ENCODE measurements at places on chromosomes 5 and 9. TPM values are rescaled to one million over a fixed set of nuclear protein-coding genes. Genes with fewer than 3 reads are reported as not detected.

INSYN2B gene
- 33.5 TPM for total RNA-seq

GEMIN5 gene
- total RNA-seq = 27.5 TPM

KIF4B gene
- under 0.01 TPM for total RNA-seq

RNF183 gene
- not detected for total RNA-seq

SH3GL2 gene
- under 0.01 TPM for total RNA-seq

IRGM gene
- total RNA-seq = not detected

CDX1 gene
- total RNA-seq = 0.18 TPM

TAF11L5 gene
- not detected for total RNA-seq

PCDHGC3 gene
- total RNA-seq = 21.9 TPM

IL4 gene
- not detected for total RNA-seq

CCDC180 gene
- 0.90 TPM for total RNA-seq

SRP19 gene
- total RNA-seq = 10.0 TPM

PCDHB9 gene
- 0.18 TPM for total RNA-seq

PCDHAC1 gene
- not detected for total RNA-seq

DDX4 gene
- not detected for total RNA-seq

VCAN gene
- total RNA-seq = 158 TPM

All from IMR-90 (cell line).